ENCODE measurements at places on chromosomes 5 and 9. TPM values are rescaled to one million over a fixed set of nuclear protein-coding genes. Genes with fewer than 3 reads are reported as not detected.

GRCh38 chr5:43456556-43456955 lies 27.1 kb downstream of the TMEM267 start:
- H3K27ac ChIP-seq = no peak overlapping the region
- H3K4me3 ChIP-seq = no peak overlapping the region
- no peak for DNase-seq

DNA sequence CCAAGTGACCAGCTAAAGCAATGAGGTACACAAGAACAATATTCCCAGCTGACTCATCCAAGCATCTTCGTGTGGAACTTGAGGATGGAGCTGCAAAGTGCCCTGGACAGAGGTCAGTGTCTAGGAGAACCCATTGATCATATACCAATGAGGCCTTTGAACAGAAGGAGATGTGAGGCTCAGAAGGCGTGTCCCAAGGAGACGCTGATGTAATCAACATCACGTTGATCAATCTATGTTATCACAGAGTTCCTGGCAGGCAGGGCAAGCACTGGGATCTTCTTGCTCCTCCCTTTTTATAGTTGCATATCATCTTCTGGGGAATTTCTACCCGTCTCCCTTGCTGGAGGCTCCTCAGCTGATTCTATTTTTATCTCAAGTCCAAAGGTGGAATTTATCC lies 163.4 kb downstream of the TRPM6 start:
- no peaks in the 10 kb centered on the region for H3K27me3 ChIP-seq
- no peaks in the 10 kb centered on the region for H3K36me3 ChIP-seq
- no peaks in the 10 kb centered on the region for H3K4me1 ChIP-seq
- DNase-seq = no peak

GRCh38 chr9:135962696-135963307 lies 1.6 kb upstream of the UBAC1 start:
- no peak overlapping the region for H3K4me3 ChIP-seq
- H3K27ac ChIP-seq = no peak overlapping the region

DNA sequence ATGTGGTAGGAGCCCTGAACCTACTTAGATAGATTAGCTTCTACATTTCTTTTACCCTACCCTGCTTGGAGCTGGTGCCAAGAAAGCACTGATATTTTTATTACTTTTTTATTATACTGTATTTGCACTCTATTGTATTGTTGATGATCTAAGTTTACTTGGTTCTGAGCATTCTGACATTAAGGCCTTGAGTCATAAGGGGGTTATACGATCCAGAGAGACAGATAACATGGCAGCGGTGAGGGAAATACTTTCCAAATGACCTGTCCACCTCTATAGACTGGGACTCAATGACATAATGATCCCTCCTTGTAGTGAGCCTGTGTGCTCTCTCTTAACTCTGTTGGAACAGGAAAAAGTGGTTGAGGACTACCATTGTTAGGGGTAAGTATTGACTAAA lies 176.3 kb downstream of the MAN2A1 start:
- peak; percentile 40 for DNase-seq
- peaks cover 31% of the 10 kb centered on the region for H3K36me3 ChIP-seq
- peak overlapping the region; percentile 67 for H3K27ac ChIP-seq
- no peak overlapping the region for H3K4me3 ChIP-seq
- peaks cover 30% of the 10 kb centered on the region for H3K4me1 ChIP-seq

DNA sequence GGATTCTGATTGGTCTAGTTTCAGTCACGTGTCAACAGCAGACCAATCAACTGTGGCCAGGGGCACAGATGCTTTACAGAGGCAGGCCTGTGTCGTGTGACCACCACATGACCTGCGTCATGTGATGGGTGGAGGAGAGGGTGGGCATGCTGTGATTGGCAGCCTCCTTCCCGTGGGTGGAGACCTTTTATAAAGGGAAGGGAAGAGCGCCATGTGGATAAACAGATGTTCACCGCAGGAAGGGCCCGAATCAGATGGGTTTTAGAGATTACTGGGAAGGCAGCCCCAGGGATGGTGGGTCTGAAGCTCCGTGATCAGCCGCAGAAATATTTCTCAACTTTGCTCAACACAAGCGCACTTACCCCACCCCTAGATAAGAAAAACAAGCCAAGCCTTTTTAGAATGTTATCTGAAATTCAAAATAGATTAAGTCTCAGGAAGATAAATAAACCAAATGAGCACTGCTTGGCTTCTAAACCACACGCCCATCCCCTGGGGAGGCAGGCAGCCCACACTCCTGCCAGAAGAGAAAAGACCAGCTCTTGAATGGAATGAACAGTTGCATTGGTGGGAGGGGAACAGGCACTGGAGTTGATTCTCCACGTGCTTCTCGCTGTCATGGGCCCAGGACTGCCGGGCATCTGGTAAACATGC lies 43.6 kb downstream of the ROPN1L start:
- H3K27me3 ChIP-seq = no peaks in the 10 kb centered on the region
- peak overlapping the region; percentile 65 for H3K27ac ChIP-seq
- peaks cover 6% of the 10 kb centered on the region for H3K4me1 ChIP-seq

- H3K36me3 ChIP-seq = no peaks in the 10 kb centered on the region
- H3K27ac ChIP-seq = no peak overlapping the region
- H3K4me3 ChIP-seq = no peak overlapping the region
- no peaks in the 10 kb centered on the region for H3K27me3 ChIP-seq
- no peak for DNase-seq
Measured at GRCh38 chr9:121292801-121293241, 24.9 kb downstream of the GSN start.

- DNase-seq = no peak
- H3K36me3 ChIP-seq = no peaks in the 10 kb centered on the region
- no peaks in the 10 kb centered on the region for H3K27me3 ChIP-seq
Measured at GRCh38 chr9:127546125-127546832, 65.8 kb upstream of the STXBP1 start.

DNA sequence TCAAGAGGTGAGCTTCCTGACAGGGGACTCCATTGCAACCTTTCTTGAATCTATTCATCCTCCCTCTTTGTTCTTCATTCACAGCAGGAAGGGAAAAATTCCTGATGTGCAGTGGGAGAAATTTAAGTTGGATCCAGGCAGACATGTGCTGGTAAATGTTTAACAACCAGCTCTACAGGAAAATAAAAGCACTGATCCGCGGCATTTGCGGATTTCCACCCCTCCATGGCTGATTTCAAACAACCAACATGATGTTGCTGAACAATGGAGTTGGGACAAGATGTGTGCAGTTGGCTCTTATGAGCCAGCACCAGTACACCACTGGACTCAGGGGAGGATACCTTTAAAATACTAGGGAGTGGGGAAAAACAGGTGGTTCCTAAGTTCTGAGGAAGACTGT lies 47.0 kb downstream of the SPRY4 start:
- peaks cover 6% of the 10 kb centered on the region for H3K4me1 ChIP-seq
- DNase-seq = no peak
- H3K27me3 ChIP-seq = no peaks in the 10 kb centered on the region
- no peak overlapping the region for H3K4me3 ChIP-seq
- H3K36me3 ChIP-seq = no peaks in the 10 kb centered on the region

DNA sequence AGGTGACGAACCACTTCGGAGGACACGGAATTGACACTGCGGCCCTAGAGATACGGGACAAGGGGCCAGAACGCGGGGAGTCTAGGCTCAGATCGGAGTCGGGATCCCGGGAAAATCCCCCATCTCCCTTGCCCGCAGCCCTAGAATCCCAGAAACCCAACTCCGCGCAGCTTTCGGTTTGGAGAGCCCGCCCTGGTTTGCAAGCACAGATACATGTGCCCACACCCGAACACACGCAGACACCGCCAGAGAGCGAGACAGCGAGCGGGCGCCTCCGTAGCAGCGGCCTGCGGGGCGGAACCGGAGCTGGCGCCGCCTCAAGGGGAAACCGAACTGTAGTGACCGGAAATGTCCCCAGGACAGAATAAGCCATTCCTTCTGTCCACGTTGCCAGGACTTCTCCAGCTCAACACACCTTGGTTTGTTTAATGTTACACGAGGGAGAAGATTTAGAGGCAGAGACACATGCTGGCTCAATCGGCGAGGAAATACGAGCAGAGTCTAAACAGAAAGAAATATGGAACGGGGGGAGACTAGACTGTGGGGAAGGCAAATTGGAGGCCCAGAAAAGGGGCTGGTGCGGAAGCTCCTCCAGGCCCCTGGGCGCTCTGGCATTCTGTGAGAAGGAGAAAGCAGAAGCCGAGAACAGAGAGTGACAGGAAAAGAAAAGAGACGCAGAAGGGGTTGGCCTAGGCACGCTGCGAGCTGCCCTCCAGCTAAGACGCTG lies 2.9 kb upstream of the PAX5 start:
- peak overlapping the region; percentile 55 for H3K27ac ChIP-seq
- H3K36me3 ChIP-seq = no peaks in the 10 kb centered on the region
- H3K27me3 ChIP-seq = no peaks in the 10 kb centered on the region
- peak overlapping the region; percentile 57 for H3K4me3 ChIP-seq

DNA sequence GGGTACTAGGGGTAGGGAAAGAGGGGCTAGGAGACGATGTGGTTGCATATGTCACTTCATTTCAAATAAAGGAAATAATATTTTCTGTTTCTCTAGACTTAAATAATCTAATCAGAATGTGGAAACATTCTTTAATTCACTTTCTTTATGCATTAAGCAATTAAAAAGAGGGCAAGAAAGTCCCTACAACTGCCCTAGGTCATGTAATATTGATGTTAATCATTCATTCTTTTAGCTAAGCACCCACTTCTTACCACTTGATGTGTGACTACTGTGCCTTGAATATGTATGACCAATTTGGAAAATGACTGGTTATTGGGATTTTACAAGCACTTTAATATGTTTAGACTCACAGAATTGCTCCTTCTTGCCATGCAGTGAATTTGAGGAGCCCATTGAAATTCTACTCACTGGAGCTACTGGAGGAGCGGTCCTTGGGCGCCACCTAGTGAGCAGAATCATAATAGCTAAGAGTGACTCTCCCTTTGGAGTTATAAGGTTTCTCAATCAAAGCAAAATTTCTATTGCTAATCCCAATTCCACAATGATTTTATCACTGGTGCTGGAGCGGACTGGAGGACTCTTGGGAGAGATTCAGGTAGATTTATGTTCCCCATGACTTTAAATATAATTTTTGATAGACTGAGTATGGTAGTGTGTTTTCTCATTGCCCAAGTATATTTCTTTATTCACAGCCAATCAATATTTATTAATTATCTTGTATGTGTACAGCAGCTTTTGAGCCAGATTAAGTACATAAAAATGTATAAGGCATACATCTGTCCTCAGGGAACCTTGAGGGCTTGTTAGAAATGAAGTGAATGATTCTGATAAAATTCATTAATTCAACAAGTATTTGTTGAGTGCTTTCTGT lies 225.1 kb downstream of the ADGRV1 start:
- no peaks in the 10 kb centered on the region for H3K4me1 ChIP-seq
- no peak overlapping the region for H3K27ac ChIP-seq
- H3K27me3 ChIP-seq = no peaks in the 10 kb centered on the region

- DNase-seq = no peak
- H3K4me1 ChIP-seq = no peaks in the 10 kb centered on the region
- H3K27me3 ChIP-seq = no peaks in the 10 kb centered on the region
- no peaks in the 10 kb centered on the region for H3K36me3 ChIP-seq
- no peak overlapping the region for H3K4me3 ChIP-seq
Measured at GRCh38 chr5:168329302-168329701, 37.9 kb downstream of the WWC1 start.

DNA sequence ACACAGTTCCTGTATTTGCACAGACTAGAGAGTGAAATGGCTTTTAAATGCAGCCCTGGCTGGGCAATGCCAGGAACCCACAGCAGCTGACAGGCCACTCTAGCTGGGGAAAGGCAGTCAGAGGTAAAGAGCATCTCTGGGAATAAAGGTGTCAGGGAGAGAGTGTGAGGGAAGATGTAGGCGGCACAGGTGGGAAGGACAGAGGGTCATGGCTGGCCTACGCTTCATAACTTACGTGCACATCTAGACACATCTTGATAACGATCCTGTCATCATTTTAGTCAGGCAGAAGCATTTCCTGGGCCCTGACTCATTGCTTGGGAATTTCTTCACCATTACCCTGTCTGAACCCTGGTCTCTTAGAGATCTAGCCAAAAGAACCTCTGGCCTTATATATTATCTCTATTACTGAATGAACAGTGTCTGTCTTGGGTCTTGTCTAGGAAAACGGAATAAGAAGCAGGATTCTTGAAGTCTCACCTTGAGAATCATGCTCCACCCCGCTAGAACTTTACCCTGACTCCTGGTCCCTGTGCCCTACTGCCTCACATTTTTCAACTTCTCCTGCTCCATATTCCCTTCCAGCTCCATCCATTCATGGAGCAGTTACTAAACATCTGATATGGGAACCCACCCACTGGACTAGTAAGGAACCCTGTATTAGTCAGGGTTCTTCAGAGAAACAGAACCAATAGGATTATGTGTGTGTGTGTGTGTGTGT lies 106.4 kb upstream of the ELL2 start:
- 0 out of 2 replicates have a peak overlapping the region, but pooled peaks have one; percentile 9 for H3K27ac ChIP-seq
- no peaks in the 10 kb centered on the region for H3K27me3 ChIP-seq
- no peaks in the 10 kb centered on the region for H3K36me3 ChIP-seq
- DNase-seq = peak; percentile 27
- H3K4me1 ChIP-seq = peaks cover 17% of the 10 kb centered on the region

- H3K4me3 ChIP-seq = no peak overlapping the region
- H3K27ac ChIP-seq = no peak overlapping the region
- H3K27me3 ChIP-seq = no peaks in the 10 kb centered on the region
Measured at GRCh38 chr5:6692906-6693305, 20.3 kb upstream of the TENT4A start.

DNA sequence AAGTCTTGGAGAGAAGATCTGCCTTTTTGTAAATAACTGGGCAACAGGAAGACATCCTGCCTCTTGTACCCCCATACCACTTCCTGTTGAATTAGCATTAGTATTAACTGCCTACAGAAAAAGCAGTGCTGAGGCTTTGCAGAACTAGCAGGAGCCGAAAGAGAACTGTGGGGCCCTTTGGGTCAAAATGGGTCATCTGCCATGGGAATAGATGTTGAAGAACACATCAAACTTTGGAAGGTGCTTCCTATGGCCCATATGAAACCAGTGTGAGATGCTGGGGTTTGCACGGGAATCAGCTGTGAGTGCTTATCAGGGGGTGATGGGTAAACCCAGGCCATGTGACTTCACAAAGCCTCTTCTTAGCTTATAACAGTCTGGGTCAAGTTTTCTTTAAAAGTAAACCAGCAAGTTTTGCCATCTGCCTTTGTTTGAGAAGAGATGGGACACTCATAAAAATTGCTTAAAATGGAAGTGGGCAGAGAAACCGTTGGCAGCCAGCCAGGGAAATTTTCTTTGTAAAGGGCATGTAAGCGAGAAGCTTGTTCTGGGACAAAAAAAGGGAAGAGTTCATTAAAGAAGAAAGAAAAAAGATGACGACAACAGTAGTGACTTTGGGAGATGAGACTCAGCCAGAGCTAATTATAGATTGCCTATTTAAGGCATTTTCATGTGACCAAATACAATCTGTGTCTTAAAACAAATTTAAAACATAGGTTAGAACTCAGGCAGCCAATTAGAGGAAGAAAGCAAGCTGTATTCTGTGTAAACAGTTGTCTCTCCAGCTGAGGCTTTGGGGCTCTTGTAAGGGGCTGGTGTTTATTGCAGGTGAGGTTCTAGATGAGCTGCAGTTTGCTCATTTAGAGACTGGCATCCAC lies 4.4 kb downstream of the SLC25A25 start:
- H3K27ac ChIP-seq = peak overlapping the region; percentile 41
- no peaks in the 10 kb centered on the region for H3K27me3 ChIP-seq
- peak; percentile 86 for DNase-seq
- no peaks in the 10 kb centered on the region for H3K36me3 ChIP-seq
- H3K4me3 ChIP-seq = peak overlapping the region; percentile 20

The PCDH12 gene
- total RNA-seq = 0.25 TPM

The MSX2 gene
- 7.0 TPM for total RNA-seq

The HTR1A gene
- total RNA-seq = not detected

The CER1 gene
- not detected for total RNA-seq

The PCDHGA12 gene
- total RNA-seq = 1.2 TPM

The KIF27 gene
- 2.0 TPM for total RNA-seq

The MYMK gene
- total RNA-seq = 1.1 TPM

The MEIKIN gene
- not detected for total RNA-seq

Data from SJCRH30 (cell line).